ENCODE measurements at places on chromosomes 5 and 9. TPM values are rescaled to one million over a fixed set of nuclear protein-coding genes. Genes with fewer than 3 reads are reported as not detected.
A peak's percentile ranks its signal among the peaks of the same experiment; 100 is the strongest.

DNA sequence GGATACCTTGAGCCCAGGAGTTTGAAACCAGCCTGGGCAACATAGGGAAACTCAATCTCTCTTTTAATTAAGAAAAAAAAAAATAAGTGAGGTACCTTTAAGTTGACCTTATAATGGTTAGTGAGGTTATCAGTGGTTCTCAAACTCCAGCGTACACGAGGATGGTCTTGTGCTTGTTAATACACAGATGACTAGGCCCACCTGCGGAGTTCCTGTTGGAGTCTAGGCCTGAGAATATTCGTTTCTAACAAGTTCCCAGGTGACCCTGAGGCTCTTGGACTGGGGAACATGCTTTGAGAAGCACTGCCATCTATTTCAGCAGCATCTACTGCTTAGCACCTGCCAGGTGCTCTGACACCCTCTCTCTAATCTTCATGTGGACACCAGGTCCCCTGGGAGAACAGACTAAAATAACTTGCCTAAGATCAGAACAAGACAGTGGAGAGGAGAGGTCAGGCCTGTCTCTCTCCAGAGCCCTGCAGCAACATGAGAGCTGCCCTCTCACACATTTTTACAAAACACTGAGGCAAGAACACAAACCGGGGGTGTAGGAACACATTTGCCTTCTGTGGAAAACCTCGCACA is 24.6 kb downstream of the TLE1 start:
- no peak overlapping the region for H3K27ac ChIP-seq
- no peak overlapping the region for H3K4me3 ChIP-seq
- H3K36me3 ChIP-seq = no peaks in the 10 kb centered on the region
- no peak for DNase-seq
- H3K4me1 ChIP-seq = no peaks in the 10 kb centered on the region
- H3K27me3 ChIP-seq = no peaks in the 10 kb centered on the region

GRCh38 chr5:150400316-150401075 is 12.2 kb downstream of the CD74 start:
- H3K27ac ChIP-seq = no peak overlapping the region
- no peaks in the 10 kb centered on the region for H3K27me3 ChIP-seq
- no peaks in the 10 kb centered on the region for H3K4me1 ChIP-seq
- H3K4me3 ChIP-seq = no peak overlapping the region
- DNase-seq = no peak

DNA sequence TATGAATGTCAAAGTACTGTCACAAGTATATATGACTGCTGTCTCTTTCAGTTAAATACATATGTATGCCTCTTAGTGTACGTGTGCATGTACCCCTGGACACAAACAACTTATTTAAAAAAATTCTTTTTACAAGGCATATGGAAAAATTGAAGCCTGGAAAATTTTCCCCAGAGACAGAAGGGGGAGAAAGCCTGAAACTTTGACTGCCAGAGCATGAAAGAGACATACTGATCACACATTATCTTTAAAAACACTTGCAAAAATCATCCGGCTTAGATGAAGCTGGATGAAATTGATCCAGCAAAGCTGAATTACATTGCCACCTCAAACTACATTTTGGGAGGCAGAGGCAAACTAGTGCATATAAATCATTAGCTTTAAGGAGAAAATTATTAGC is 88.0 kb upstream of the NFIB start:
- H3K36me3 ChIP-seq = no peaks in the 10 kb centered on the region
- no peaks in the 10 kb centered on the region for H3K27me3 ChIP-seq
- no peak overlapping the region for H3K4me3 ChIP-seq
- no peaks in the 10 kb centered on the region for H3K4me1 ChIP-seq

- no peak overlapping the region for H3K4me3 ChIP-seq
- H3K4me1 ChIP-seq = peaks cover 14% of the 10 kb centered on the region
- H3K36me3 ChIP-seq = no peaks in the 10 kb centered on the region
- peak; percentile 27 for DNase-seq
- peak overlapping the region; percentile 68 for H3K27ac ChIP-seq
These were observed 31.5 kb upstream of the ZFAND5 start for GRCh38 chr9:72396247-72397091.

SLC27A4 gene
- 20.3 TPM for total RNA-seq

PDCD1LG2 gene
- not detected for total RNA-seq

DNA sequence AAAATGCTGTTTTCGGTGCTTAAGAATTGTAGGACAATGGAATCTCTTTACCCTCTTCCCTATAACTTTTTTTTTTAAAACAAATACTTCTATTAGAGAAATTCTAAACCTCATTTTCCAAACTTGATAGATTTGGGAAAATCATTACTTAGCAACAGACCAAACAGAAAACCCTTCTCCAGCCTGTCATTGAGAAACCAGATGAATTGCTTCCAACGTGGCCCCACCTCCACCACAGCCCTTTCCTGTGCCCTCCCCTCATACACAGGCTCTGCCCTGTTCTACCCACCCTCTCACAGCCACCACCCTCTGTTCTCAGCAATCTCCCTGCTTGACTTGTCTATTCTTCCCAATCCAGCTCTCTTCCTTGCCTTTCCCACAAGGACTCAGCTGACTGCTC is 221.2 kb downstream of the DMRT2 start:
- no peaks in the 10 kb centered on the region for H3K4me1 ChIP-seq
- no peak for DNase-seq
- no peak overlapping the region for H3K27ac ChIP-seq
- no peak overlapping the region for H3K4me3 ChIP-seq

DNA sequence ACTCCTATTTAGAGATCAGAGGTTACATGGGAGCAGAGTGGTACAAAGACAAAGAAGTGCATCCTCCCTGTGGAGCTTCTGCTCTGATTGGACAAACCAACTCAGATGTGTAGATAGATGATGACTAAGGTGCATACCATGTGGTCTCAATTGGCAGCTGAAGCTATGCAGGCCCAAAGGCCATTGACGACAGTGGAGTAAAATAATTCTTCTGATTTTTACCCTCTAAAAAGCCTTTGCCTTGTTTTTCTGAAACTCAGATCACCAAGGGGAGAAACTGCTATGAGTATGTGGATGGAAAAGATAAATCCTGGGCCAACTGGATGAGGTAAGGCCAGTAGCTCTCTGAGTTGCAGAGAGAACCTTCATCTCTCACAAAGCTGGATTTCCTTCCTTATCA is 15.6 kb downstream of the PRDM9 start:
- H3K27ac ChIP-seq = no peak overlapping the region
- no peaks in the 10 kb centered on the region for H3K36me3 ChIP-seq
- DNase-seq = no peak
- H3K27me3 ChIP-seq = no peaks in the 10 kb centered on the region

DNA sequence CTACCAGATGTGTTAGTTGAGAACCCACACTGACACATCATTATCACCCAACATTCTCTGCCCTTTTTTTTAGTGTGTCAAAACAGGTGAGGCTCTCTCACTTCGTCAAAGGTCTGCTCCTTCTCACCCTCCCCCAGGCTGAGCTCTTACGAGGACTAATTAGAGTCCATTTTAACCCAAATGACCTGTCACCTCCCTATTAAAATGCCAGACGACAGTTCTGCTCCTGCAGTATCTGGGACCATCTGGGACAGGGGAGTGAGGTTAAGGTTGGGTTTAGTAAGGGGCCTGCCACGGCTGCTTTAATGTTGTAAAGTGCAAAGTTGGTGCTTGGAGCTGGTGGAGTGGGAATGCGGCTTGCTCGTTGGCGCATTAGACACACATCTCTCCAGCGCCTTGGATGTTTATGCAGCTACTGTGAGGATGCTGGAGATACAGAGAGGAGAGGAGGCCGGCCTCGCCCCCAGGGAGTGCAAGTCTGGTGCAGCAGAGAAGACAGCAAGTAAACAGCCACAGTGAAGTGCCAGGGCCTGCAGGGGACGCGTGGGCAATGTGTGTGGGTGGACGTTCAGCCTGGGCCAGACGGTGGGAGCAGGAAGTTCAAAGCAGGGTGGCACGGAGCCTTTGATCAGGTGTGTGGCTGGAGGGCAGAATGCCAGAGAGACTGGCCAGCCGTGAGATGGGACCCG is 96.2 kb downstream of the C9orf50 start:
- DNase-seq = no peak
- no peak overlapping the region for H3K27ac ChIP-seq
- H3K36me3 ChIP-seq = no peaks in the 10 kb centered on the region
- no peaks in the 10 kb centered on the region for H3K27me3 ChIP-seq

DNA sequence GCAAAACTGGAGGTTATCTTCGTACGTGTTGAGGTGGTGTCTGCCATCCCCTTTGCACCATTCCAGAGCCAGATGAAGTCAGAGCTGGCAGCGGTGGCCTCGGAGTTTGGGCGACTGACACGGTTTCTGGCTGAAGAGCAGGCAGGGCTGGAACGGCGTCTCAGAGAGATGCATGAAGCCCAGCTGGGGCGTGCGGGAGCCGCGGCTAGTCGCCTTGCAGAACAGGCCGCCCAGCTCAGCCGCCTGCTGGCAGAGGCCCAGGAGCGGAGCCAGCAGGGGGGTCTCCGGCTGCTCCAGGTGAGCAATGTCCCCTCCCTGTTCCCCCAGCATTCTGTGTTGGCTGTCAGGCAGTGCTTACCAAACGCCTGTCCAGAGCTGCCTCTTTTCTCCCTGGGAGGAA is 9.5 kb downstream of the TRIM41 start:
- H3K4me3 ChIP-seq = no peak overlapping the region
- peaks cover 3% of the 10 kb centered on the region for H3K4me1 ChIP-seq
- no peaks in the 10 kb centered on the region for H3K27me3 ChIP-seq
- H3K36me3 ChIP-seq = peaks cover 10% of the 10 kb centered on the region
- no peak for DNase-seq

- H3K36me3 ChIP-seq = no peaks in the 10 kb centered on the region
- no peaks in the 10 kb centered on the region for H3K27me3 ChIP-seq
- no peak overlapping the region for H3K27ac ChIP-seq
- no peak overlapping the region for H3K4me3 ChIP-seq
These were observed 31.0 kb downstream of the GADD45G start for GRCh38 chr9:89635816-89636215.

SLU7 gene
- 45.7 TPM for total RNA-seq

- no peak overlapping the region for H3K4me3 ChIP-seq
- no peaks in the 10 kb centered on the region for H3K27me3 ChIP-seq
- no peaks in the 10 kb centered on the region for H3K4me1 ChIP-seq
- H3K27ac ChIP-seq = no peak overlapping the region
- peak; percentile 50 for DNase-seq
These were observed 39.8 kb upstream of the RANBP6 start for GRCh38 chr9:6055216-6055615.

GRCh38 chr9:110583237-110583636 is 3.7 kb upstream of the SVEP1 start:
- H3K27me3 ChIP-seq = no peaks in the 10 kb centered on the region
- H3K27ac ChIP-seq = no peak overlapping the region
- no peak overlapping the region for H3K4me3 ChIP-seq
- DNase-seq = no peak

All from Panc1 (cell line).